ENCODE measurements at places on chromosomes 16 and 17. TPM values are rescaled to one million over a fixed set of nuclear protein-coding genes. Genes with fewer than 3 reads are reported as not detected.

KLHL10 gene
- not detected for total RNA-seq

TMEM238L gene
- total RNA-seq: not detected

KRT20 gene
- total RNA-seq: 0.27 TPM

C16orf92 gene
- not detected for total RNA-seq

CAPN15 gene
- total RNA-seq: 76.6 TPM

GFOD2 gene
- 16.0 TPM for total RNA-seq

CCL1 gene
- not detected for total RNA-seq

IST1 gene
- total RNA-seq: 174 TPM

ANKRD40CL gene
- not detected for total RNA-seq

EVPL gene
- 18.5 TPM for total RNA-seq

KRTAP2-2 gene
- not detected for total RNA-seq

SCNN1G gene
- total RNA-seq: 0.27 TPM

CHD9NB gene
- total RNA-seq: 1.1 TPM

HEATR9 gene
- not detected for total RNA-seq

Data from A549 treated with GW870086 at 1 μM for 4 hours (cell line).